ENCODE measurements at places on chromosomes 6 and 20. TPM values are rescaled to one million over a fixed set of nuclear protein-coding genes. Genes with fewer than 3 reads are reported as not detected.

The TFAP2D gene
- total RNA-seq, result not detected

The RBBP8NL gene
- not detected for total RNA-seq

The TP53TG5 gene
- total RNA-seq, result not detected

The VSX1 gene
- total RNA-seq, result not detected

The CDSN gene
- not detected for total RNA-seq

The TDP2 gene
- 5.6 TPM for total RNA-seq

The WASF1 gene
- total RNA-seq, result 0.53 TPM

The ANGPT4 gene
- total RNA-seq, result 5.7 TPM

The TMEM217 gene
- total RNA-seq, result not detected

The IDH3B gene
- 24.9 TPM for total RNA-seq

The TOX2 gene
- total RNA-seq, result 47.0 TPM

The HLA-DMB gene
- total RNA-seq, result 26.8 TPM

The KCNK15 gene
- total RNA-seq, result 62.6 TPM

The MAFB gene
- total RNA-seq, result 84.6 TPM

The TBX18 gene
- total RNA-seq, result 81.0 TPM

The GNAS-AS1 gene
- total RNA-seq, result not detected

The FAM217A gene
- not detected for total RNA-seq

The CD109 gene
- 17.6 TPM for total RNA-seq

The MUCL3 gene
- not detected for total RNA-seq

The FOXQ1 gene
- 0.21 TPM for total RNA-seq

- no peak for DNase-seq
Observed at GRCh38 chr6:119267126-119267905, 82.2 kb downstream of the MAN1A1 start.

- no peak for DNase-seq
Observed at GRCh38 chr20:10532361-10532760, 97.3 kb downstream of the SLX4IP start.

DNA sequence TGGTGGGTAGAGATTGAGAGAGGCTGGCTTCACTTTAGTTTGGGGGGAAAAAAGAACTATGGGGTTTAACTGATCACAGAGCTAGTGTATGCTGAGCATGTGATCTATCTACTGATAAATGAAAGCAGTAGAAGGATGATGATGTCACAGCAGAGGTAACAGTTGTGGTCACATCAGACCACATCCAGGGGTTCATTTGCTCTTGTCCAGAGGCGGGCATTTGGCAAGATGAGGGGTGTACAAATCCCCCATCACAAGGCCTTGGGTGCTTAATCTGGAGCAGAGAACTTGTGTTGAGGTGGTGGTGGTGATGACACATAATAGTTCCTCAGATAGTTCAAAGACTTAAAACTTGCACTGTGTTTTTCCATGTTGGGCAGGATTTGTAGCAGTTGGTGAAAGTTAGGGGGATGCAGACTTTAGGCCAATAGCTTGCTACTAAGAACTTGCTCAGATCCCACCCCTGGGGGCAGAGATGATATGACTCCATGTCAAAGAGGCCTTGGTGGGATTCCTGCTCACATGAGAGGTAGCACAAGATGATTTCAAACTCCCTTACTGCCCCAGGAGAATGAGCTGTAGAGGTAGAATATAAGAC is 63.4 kb downstream of the PRDM1 start:
- no peak for DNase-seq

GRCh38 chr20:10832141-10832540 is 158.3 kb upstream of the JAG1 start:
- DNase-seq, result no peak

GRCh38 chr6:112049026-112049799 is 4.7 kb upstream of the CCN6 start:
- DNase-seq, result no peak

- no peak for DNase-seq
Observed at GRCh38 chr6:44104481-44105021, 22.7 kb downstream of the MRPL14 start.

DNA sequence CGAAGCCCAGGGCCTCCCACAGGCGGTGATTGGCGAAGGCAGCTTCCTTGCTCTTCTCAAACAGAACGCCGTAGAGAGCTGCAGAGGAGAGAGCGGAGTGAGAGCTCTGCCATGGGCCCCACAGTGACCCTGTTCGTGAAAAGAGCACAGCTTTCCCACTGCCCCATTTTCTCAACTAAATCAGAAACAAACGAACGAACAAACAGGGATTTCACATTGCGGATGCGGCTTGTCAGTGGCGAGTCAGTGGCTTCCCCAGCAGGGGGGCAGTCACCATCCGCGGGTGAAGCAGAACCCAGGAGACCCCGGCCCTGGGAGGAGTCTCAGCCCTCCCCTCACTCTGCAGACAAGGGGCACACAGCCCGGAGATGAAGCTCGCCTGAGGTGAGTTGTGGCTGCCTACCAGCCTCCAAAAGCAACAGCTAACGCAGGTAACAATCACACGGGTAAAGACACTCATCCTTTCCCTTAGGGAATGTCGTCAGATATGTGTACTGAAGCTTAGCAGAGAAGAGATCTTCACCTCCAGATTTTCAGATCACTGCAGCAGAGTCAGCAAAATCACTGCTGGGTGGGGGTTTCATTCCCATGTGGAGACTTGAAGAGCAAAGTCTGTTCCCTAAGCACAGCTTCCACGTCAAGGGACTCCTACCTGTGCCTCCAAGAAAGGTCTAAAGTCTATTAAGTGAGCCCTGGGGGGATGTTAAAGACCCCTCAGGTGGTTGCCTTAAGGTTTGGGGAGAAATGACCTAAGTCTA is 51.2 kb upstream of the GPR31 start:
- no peak for DNase-seq

- DNase-seq, result no peak
Observed at GRCh38 chr6:68679399-68679798, 44.3 kb downstream of the ADGRB3 start.

- no peak for DNase-seq
Observed at GRCh38 chr6:130118236-130118635, 99.9 kb downstream of the L3MBTL3 start.

DNA sequence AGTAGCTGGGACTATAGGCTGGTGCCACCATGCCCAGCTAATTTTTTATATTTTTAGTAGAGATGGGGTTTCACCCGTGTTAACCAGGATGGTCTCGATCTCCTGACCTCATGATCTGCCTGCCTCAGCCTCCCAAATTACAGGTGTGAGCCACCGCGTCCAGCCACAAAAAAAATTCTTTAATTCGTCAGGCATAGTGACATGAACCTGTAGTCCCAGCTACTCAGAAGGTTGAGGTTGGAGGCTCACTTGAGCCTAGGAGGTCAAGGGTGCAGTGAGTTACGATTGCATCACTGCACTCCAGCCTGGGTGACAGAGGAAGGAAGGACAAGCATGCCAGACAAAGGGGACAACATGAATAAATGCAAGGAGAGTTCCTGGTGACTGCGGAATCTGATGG is 19.5 kb upstream of the ASXL1 start:
- no peak for DNase-seq

- DNase-seq, result no peak
Observed at GRCh38 chr6:128129679-128130078, 228.8 kb upstream of the THEMIS start.

- no peak for DNase-seq
Observed at GRCh38 chr6:49543087-49543858, 7.2 kb upstream of the C6orf141 start.

DNA sequence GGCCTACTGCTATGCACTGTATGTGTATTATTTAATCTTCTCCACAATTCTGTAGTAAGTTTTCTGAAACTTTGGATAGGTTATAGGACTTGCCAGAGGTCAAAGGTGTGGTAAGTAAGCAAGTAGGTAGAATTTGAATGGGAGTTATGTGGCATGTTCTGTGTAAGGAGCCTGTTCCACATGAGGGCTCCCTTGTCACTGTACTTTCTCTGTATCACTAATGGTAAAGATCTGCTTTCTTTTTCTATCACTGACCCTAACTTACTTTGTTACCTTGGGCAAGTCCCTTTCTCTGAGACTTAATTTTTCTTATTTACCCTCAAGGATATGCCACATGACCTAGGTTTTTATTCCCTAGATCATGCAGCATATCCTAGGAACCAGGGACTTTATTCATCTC is 50.3 kb downstream of the EIF2S2 start:
- DNase-seq, result no peak

DNA sequence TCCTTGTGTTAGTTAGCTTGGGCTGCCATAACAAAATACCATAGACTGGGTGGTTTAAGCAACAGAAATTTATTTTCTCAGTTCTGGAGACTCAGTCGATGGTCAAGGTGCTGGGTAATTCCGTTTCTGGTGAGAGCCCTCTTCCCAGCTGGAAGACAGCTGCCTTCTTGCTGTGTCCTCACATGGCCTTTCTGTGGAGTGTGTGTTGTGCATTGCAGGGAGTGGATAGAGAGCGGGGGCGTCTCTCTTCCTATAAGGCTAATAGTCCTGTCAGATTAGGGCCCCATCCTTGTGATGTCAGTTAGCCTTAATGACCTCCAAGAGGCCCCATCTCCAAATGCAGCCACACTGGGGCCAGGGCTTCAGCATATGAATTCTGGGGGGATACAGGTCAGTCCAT is 19.2 kb downstream of the CHMP4B start:
- no peak for DNase-seq

- DNase-seq, result no peak
Observed at GRCh38 chr6:1770968-1771723, 161.4 kb downstream of the FOXC1 start.

DNA sequence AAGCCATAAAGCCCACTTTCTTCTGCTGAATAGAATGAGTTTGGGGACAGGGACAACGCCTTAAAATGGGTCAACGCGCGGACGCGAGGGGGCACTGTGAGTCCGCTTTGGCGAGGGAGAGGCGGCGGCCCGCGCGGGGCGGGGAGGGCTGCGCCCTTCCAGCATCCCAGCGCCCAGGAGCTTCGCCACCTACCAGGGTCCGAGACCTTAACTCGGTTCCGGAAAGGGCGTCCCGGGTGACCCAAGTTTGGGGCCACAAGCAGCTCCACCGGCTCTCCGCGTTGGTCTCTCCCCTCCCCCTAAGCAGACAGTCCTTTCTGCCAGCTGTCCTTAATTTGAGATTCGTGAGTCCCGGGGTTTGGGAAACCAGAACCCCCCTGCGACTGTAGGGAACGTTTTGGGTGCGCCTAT is 1.8 kb upstream of the SAMD5 start:
- DNase-seq, result peak; percentile 75

- DNase-seq, result no peak
Observed at GRCh38 chr6:23977706-23978105, 148.3 kb upstream of the NRSN1 start.

- DNase-seq, result no peak
Observed at GRCh38 chr6:11374036-11375010, 141.9 kb upstream of the NEDD9 start.

- DNase-seq, result no peak
Observed at GRCh38 chr6:108609276-108609769, 48.6 kb downstream of the FOXO3 start.

- DNase-seq, result no peak
Observed at GRCh38 chr20:21505161-21505809, 8.6 kb downstream of the NKX2-2 start.

- no peak for DNase-seq
Observed at GRCh38 chr20:35515949-35516645, 13.4 kb downstream of the C20orf173 start.

GRCh38 chr6:11368760-11369159 is 136.3 kb upstream of the NEDD9 start:
- DNase-seq, result no peak

GRCh38 chr6:6645261-6645917 is 56.9 kb downstream of the LY86 start:
- DNase-seq, result no peak

- DNase-seq, result no peak
Observed at GRCh38 chr6:7502743-7503142, 38.7 kb upstream of the DSP start.

DNA sequence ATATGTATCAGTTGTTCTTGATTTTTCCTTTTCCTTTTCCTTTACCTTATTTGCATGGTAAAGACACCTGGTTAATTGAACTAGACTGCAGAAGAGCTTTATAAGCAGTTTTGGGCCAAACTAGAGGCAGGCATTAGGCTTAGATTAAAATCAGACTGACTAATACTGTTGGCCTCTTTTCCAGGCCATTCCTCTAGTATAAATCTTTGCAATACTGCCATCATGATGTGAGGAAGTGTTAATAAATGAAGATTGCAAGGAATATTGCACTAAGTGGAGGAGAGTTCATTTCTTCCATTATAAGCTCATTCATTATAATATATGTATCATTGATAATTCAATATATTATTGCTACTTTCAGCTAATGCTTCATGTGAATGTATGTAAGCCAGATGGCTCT is 163.8 kb downstream of the MMUT start:
- DNase-seq, result no peak

GRCh38 chr20:36549942-36550789 is 8.8 kb downstream of the MYL9 start:
- DNase-seq, result no peak

- DNase-seq, result no peak
Observed at GRCh38 chr6:2729921-2730320, 20.8 kb downstream of the MYLK4 start.

DNA sequence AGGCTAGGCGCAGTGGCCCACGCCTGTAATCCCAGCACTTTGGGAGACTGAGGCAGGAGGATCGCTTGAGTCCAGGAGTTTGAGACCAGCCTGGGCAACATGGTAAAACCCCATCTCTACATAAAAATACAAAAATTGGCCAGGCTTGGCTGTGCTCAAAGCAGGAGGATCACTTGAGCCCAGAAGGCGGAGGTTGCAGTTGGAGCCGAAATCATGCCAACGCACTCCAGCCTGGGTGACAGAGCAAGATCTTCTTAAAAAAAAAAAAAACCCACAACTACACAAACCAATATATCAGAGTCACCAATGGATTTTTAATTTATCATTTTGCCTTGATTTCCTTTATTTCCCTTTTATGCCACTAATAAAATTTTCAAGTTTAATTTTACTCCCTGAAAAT is 9.3 kb downstream of the MAP3K5 start:
- DNase-seq, result no peak

- peak; percentile 68 for DNase-seq
Observed at GRCh38 chr20:12660918-12661317, 347.9 kb upstream of the SPTLC3 start.

- no peak for DNase-seq
Observed at GRCh38 chr6:105646391-105646867, 243.5 kb upstream of the PREP start.

GRCh38 chr20:37727957-37728634 is 34.3 kb downstream of the CTNNBL1 start:
- no peak for DNase-seq

- peak; percentile 60 for DNase-seq
Observed at GRCh38 chr20:25223179-25223661, 24.7 kb upstream of the PYGB start.

DNA sequence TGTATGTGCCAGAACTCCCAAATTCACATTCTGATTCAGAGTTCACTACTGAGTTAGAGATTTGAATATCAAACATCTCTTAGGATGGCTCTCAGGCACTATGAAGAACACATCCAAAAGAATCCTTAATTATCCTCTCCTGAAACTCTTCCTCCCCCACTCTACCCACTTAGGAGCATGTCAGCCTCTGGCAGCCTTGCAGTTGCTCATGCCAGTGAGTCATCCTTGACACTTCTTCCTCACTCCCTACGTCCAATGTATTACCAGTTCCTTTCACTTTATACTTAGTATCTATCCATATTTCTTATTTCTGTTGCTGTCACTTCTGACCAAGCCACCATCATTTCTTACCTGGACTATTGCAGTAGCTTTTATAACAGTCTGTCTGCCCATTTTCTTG is 192.0 kb upstream of the IMPG1 start:
- DNase-seq, result no peak
